Activated T-cell treated with anti-CD3 and anti-CD28 coated beads, Interleukin-2, amount 50 U/mL, for 72 hours (primary cell): ENCODE measurements at places on chromosomes 5 and 9.
A peak's percentile ranks its signal among the peaks of the same experiment; 100 is the strongest.

DNA sequence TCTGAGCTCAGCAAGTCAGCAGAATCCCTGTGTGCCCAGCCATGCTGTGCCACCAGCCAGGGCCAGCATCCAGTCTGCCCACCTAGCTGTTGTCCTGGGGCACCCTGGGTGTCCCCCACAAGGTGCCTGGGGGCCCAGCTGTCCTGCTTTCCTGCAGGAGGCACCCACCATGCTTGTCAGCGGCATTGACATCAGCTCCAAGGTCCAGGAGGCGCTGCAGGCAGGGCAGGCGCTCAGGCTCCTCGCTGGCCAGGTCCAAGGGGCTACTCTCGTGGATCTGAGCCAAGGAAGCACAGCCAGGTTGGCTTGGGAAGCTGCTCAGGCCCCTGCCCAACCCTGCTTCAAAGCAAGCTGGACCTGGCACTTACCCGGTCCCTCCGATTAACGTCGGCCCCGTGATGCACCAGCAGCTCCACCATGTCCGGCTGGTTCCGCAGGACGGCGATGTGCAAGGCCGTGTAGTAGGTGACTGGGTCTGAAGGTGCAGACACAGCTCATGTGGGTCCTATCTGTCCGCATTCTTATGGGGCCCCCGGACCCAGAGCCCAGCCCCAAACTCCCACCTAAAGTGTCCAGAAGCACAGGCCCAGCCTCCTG, 2.8 kb downstream of the ASB6 start:
- DNase-seq, result no peak

DNA sequence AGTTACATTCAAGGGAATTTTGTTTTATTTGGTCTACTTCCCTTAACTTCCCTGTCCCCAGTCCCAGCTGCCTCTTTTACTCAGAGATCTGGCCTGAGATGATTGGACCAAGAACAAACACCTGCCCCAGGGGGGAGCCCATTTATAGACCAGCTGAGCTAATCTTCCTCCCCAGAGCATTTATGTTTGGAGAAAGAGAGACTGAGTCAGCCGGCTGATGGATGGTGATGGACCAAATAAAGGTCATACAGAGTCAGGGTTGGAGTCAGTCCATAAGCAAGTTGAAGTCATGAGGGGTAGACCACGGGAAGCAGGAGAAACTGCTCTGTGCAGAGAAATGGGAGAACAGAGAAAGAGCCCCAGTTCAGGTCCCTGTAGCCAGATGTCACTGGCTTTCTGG, 77.7 kb downstream of the TMEM174 start:
- DNase-seq, result no peak

- no peak for DNase-seq
Observed at GRCh38 chr5:12805165-12805698, 901.0 kb upstream of the CTNND2 start.

- DNase-seq, result peak; percentile 15
Observed at GRCh38 chr5:168481330-168481788, 4.9 kb upstream of the RARS1 start.

- no peak for DNase-seq
Observed at GRCh38 chr5:167644619-167645018, 646.8 kb upstream of the WWC1 start.

DNA sequence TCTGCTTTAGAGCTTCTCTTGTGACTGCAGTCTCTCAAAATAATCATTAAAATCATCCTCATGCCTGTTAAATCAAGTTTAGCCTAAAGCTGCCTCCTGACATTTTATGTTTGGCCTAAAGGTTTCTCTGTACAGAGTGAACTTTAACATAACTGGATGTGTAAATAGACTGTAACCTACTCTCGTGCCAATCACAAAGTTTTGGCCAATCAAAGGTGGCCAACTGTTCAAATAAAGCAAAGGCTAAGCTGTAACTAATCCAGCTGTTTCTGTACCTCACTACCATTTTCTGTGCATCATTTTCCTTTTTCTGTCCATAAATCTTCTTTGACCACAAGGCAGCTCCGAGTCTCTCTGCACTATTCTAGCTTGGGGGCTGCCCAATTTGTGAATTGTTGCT, 86.2 kb downstream of the GCNT1 start:
- no peak for DNase-seq

- DNase-seq, result no peak
Observed at GRCh38 chr9:116094846-116095245, 58.7 kb upstream of the PAPPA start.

DNA sequence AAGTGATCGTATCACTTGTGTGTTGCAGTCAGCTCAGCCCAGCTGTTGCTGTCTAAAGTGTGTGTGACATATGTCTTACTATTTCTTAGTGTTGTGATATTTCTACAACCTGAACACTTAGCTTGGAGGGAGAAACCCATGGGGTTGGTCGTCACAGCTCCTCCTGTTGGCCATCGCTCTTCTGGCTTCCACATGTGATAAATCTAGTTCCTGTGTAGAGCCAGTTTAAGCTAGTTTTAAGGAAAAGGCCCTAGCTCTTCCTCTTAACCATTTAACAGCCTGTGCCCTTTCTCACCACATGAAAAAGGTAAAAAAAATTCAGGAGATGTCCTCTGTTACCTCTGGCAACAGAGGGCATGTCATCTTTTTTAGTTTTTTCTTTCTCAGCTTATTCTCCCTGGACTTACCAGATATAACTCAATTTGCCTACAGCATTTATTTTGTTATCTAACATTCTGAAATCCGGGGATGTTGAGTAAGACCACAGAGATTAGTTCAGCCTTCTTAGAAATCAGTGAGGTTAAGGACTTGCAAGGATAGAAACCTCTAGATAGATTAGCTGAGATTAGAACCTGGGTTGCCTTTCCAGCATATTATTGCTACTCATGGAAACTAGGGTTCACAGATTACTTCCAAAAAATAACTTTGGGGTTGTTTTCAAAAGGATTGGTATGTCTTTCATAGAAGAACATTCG, 100.4 kb downstream of the GAPVD1 start:
- DNase-seq, result no peak

GRCh38 chr9:125343518-125344275, 82.1 kb downstream of the GAPVD1 start:
- no peak for DNase-seq

DNA sequence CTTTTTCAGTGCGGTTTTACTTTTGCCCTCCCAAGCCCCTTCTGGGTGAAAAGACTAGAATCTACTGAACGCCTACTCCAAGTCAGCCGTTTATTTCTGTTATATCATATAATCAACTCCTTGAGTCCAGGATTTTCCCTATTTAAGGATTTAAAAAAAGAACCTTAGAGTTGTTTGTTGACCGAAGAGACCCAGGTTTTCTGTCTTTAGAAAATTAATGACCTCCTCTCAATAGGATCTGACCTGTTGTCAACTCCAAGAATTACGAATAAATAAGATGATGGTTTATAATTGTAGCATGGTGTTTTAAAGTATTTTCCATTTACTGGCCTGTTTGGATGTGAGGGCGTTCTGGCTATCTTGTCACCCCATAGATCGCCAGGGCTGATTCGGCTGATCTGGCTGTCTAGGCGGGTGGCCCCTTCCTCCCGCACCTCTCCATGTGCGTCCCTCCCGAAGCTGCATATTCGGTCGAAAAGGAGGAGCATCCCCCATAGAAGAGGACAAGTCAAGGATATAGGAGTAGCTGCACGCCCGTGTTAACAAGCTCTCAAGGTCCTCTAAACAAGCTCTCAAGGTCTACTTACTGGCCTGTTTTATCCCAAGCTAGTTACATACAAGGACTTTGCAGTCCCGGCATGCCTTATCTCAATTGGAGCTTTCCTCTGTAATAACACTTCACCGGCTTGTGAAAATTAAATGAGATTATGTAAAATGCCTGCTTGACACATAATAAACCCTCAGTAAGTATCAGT, 1.1 kb upstream of the UBAP2 start:
- no peak for DNase-seq

GRCh38 chr5:173315495-173316338, 12.5 kb downstream of the STC2 start:
- no peak for DNase-seq

DNA sequence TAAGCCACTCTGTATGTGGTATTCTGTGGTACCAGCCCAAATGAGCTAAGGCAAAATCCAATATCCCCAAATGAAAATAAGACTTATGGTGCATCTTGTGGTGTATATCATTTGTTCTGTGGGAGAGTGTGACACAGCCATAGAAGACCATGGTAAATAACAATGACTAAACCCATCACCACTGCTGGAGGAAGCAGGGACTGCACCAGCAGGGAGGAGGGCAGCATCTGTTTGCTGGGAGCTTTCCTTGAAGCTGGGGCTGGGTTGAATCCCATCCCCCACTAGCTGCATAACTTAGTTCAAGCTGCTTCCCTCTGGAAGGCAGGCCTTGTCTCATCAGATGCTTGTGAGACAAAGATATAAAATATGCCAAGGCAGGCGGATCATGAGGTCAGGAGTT, 14.2 kb downstream of the GADD45G start:
- DNase-seq, result no peak

DNA sequence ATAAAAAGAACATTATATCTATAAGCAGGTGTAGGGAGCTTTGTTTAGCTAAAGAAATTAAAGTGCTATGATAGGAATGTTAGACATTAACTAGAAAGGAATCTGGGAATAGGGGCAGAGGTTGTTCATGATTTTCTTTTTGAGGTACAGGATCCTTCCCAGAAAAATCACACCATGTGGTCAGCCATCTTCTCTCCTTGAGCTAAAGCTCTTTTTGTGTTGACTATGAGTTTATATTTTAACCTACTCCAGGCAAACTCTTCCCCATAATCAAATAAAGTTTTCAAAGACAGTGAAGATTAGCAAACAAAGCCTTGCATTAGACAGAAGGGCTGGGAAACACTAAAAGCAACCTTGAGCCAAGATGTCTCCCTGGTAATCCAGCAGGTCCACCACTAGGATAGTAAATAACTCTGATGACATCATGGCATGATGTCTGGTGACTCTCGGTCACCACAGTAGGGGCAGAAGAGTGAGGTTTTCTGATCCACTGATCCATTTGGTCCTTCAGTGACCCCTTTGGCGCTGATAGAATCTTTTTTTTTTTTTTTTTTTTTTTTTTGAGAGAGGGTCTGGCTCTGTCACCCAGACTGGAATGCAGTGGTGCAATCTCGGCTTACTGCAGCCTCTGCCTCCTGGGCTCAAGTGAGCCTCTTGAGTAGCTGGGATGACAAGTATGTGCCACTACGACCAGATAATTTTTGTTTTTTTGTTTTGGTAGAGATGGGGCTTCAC, 30.6 kb upstream of the IL6ST start:
- no peak for DNase-seq

DNA sequence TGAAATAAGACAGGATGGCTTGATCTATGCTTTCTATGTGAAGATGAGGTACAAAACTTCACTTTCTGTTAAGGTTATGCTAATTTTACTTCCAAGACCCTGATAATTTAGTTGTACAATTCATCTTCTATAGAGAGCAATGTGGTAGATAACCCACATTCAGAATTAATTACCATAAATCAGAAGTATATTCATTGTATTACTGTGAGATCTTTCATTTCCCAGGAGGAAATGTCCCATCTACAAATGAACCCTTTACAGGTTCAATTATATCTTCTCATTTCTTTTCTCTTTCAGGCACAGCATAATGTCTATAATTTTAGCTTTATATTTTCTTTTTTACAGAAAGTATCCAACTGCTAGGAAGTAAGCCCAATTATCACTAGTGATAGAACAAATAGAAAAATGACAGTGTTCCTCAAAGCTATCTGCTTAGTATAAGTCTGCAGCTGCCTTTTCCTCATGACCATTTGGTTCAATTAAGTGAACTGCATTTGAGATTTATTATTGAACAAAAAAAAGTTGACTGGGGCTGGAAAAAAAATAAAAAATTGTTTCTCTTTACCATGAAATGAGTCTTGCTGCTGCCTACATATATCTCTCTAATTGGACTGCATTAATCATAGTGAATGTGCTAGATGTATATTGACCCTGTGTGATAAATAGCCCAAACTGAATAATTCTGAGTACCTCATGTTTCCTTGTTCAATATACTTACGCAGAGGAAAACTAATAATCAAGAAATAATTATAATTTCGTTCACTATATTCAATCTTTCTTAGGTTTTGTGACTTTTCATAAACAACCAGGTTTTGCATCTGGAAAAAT, 1329.4 kb downstream of the PTPRD start:
- DNase-seq, result no peak

DNA sequence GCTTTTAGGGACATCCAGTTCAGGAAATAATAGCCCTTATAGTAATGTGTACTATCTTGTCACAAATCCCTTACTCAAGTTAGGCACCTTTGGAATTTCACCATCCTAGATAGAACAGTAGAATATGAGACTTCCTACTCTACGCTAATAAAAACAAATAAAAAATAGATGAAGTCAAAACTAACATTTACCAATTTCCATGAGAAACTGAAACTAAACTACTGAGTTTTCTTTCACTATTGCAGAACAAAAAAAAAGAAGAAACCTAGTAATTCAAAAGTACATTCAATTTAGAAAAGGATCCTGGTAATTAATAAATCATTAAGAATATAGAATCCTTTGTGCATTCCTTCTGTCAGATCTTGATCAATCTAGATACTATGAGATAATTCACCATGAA, 14.0 kb downstream of the STARD4 start:
- no peak for DNase-seq

- DNase-seq, result no peak
Observed at GRCh38 chr9:133514460-133515239, 10.1 kb downstream of the MYMK start.

DNA sequence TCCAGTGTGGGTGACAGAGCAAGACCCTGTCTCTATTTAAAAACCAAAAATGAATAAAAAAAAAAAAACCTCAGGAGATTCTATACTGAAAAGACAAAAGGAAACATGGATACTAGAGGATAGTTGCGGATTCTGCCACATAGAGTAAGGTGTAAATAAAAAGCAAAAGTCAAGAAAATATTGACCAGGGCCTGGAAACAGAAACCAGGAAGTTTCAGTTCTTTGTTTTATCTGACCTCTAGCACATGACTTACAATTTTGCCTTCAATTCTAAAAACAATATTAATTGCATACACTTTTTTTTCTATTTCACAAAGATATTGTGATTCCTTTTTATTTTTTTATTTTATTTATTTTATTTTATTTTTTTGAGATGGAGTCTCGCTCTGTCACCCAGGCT, 96.2 kb upstream of the NMUR2 start:
- DNase-seq, result no peak

DNA sequence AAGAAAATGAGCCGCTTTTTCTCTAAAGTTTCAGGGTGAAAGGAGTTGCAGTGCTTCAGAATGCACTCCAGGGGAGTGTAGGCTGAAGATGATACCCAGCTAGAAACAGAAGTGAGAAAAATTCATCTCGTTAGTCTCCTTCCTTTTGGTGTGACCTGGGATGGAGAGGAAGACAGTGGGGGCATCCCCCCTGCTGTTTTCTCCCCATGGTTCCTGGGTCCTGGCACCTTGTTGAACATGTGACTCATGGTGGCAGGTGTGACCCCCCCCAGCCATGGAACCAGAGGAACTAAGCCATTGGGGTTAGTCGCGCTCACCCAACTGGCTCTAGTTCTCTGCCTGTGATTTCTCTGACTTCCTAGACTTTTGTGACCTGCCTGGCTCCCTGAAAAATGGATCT, 424.6 kb downstream of the CSNK1G3 start:
- no peak for DNase-seq

GRCh38 chr5:6181871-6182270, 196.5 kb downstream of the MED10 start:
- DNase-seq, result no peak

- DNase-seq, result no peak
Observed at GRCh38 chr5:166262395-166262794, 2029.0 kb upstream of the WWC1 start.
